Hematopoietic multipotent progenitor cell treated with erythropoietin and hydrocortisone succinate and interleukin-3 and kit ligand, for 6 days (in vitro differentiated cells): ENCODE measurements at places on chromosomes 3 and 15.
A peak's percentile ranks its signal among the peaks of the same experiment; 100 is the strongest.

- DNase-seq, result no peak
Observed at GRCh38 chr3:49019941-49020329, 1.6 kb upstream of the DALRD3 start.

- DNase-seq, result no peak
Observed at GRCh38 chr15:85716261-85716660, 78.5 kb downstream of the KLHL25 start.

- DNase-seq, result no peak
Observed at GRCh38 chr3:195093731-195094130, 177.2 kb downstream of the XXYLT1 start.

DNA sequence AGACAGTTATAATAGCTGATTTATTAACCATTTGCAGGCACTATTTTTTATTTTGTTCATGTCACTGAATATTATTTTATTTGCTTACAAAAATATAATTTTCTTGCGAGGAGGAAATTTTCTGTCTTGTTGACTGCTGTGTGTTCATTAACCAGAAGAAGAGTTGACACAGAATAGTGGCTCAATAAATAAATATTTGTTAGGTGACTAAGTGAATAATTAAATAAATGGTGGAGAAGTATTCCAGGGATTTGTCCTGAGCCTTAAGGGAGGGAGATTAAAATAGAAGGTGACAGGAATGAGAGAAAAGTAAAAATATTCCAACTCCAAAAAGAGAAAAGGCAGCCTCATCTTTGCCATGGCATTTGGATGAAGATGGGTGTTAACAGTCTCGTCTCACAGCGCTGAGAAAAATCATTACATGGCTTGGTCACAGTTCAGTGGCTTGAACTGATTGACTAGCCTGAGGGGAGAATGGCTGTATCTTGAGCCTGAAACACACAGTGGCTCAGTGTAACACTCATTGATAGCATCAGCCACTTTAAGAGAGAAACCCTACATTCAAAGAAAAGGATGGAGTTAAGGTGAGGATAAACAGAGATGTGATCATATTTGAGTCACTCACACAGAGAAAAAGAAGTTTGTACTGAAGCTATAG lies 449.9 kb upstream of the NAALADL2 start:
- no peak for DNase-seq

DNA sequence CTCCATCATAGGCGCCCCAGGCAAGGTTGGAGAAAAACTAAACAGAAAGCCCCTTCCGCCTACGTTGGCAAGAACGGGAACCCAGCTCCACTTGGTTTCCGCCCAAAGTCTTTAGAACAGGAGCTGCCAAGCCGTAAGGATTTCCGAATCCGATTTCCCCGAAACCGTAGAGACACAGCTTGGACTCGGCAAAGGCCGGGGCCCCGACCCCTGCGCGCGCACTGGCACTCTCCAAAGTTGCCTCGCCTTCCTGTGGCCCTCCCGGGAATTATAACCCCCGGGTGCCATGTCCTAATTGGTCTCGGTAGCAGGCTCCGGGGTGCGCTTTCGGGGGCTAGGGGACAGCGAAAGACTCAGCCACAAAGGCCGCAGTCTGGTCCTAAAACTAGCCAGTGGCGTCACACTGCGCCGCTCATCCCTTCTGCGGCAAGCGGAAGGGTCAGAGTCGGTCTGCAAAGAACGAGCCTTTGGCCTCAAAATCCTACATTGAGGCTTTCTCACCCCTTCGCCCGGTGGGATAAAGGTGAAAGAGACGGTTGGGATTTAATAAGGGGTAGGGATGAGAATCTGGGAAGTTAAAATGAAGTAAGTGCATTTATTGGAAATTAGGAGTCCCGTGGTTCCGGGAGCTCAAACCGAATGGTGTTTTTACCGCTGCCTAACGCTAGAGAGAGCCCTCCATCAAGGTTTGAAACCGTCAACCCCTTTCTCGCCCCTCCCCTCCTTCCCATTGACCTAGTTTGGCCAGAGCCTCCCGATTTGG lies 6.8 kb downstream of the BCL6 start:
- peak; percentile 95 for DNase-seq

DNA sequence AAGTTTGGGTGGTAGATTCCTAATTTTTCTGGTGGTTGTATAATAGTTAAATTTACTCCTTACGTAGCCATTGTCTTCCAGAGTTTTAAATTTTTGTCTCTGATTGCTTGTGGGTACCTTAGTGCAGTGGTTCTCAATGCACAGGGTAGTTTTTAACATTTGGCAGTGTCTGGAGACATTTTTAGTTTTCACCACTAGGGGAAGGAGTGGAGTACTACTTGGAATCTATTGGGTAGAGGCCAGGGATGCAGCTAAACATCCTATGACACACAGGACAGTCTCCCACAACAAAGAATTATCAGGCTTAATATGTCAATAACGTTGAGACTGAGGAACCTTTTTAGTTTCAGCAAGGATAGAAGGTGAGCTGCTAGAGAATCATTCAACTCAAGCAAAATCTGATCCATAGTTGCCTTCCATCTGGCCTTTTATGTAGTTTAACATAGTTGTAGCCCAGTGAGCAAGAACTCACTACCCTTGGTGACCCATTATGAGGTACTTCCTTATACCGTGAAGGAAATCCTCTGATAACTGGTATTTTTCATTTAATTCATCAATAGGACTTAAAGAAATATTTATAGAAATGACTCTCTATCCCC lies 8.6 kb upstream of the STX19 start:
- peak; percentile 67 for DNase-seq

DNA sequence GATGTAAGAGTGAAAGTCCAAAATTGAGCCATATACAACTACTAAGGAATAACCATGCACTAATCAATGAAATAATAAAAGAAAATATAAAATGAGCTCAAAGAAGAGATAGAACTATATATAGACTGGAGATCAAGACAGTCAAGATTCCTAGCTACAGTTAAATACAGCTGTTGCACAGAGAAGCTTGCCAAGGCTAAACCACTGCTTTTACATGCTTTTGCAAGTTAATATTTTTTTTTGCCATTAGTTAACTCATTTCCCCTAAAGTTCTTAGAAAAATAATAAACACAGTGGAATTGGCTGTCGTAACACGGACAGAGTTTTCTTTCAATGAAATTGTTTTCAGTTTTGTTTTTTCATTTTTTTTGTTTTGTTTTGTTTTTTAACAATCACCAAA lies 123.0 kb downstream of the VGLL3 start:
- DNase-seq, result no peak

DNA sequence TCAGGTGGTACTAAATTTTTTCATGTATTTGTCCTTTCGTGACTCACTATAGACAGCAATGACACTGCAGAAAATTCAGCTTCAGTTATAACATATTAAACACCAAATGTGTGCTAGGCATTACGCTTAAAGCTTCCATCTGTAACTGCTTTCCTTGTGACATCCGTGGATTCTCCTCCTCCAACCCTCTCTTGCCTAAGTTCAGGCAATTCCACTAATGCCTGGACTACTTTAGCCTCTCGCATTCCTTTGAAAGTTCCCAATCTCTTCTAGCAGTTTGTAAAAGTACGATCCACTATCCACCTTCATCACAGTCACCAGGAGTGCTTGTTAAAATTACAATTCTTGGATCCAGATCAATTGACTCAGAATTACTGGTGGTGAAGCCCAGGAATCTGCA lies 17.7 kb downstream of the CCDC80 start:
- no peak for DNase-seq

DNA sequence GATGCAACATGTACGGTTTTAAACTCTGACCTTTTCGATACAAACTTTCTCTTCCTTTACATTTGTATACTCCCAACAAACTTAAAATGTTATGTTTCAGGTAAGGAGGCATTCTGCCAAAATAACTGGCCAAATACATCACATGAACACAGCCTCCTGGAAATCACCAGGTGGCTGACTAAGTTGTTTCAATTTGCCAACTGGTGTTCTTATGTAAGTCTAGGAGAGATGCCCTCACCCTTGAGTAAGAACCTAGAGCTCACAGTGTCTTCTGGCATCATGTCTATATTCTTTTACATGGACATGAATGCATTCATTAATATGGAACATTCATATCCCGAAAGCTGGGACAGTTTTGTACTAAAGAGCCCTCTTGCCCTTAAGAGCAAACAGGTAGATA lies 341.1 kb upstream of the NR2F2 start:
- no peak for DNase-seq

DNA sequence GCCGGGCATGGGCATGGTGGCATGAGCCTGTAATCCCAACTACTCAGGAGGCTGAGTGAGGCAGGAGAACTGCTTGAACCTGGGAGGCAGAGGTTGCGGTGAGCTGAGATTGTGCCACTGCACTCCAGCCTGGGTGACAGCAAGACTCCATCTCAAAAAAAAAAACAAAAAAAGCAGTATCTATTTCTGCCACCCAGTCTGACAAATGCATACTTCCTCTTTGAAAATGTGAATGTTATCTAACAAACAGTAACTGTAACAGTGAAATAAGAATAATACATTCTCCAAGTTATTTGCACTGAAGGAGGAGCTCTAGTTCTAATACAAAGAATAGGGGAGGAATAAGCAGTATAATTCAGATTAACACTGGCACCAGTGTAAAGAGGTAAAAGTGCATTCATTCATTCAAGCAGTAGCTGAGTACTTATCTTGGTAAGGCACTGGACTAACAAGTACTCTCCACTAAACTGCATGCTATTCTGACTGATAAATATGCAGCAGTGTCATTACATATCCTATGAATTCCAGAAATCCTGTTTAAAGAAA lies 12.9 kb downstream of the VPS13C start:
- DNase-seq, result peak; percentile 64

- no peak for DNase-seq
Observed at GRCh38 chr3:166478356-166478755, 641.1 kb upstream of the BCHE start.

DNA sequence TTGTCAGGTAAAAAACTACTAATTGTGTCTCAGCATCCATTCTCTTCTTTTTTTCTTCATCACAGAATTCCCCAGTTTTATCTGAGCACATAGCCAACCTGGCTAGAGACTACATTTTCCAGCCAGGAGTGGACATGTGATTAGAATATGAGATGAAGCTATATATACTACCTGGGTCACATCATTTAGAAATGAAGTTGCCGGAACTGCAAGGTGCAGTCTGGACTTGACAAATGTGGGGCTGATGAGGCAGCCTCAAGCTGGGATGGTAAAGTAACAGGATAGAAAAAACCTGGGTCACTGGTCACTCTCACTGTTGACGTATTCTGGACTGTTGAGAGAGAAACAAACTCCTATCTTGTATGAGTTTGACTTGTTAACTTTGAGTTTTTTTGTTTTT lies 99.6 kb downstream of the STRIT1 start:
- DNase-seq, result no peak

- no peak for DNase-seq
Observed at GRCh38 chr3:184231671-184232070, 2.3 kb downstream of the VWA5B2 start.

GRCh38 chr3:166110102-166110501 lies 272.9 kb upstream of the BCHE start:
- DNase-seq, result no peak

GRCh38 chr3:43870844-43871626 lies 180.3 kb downstream of the ABHD5 start:
- no peak for DNase-seq

GRCh38 chr3:4162096-4162495 lies 141.1 kb upstream of the SETMAR start:
- no peak for DNase-seq

DNA sequence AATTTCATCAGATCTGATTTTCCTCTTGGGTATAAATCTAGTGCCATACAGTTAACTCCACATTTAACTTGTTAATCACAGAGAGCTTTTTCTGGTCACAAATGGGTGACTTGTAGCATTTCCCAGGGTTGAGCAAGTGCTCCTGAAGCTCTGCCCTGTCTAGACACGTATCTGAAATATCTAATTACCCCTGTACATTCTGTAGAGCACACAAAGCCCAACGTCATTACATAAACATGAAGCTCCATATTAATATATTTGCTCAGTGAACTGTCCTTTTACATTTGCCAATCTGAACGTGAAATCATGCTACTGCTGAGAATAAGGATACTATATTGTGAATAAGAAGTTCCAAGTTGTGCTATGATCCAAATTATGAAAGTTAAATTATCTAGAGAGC lies 49.0 kb downstream of the THBS1 start:
- DNase-seq, result no peak

- no peak for DNase-seq
Observed at GRCh38 chr3:36743826-36744225, 20.5 kb downstream of the DCLK3 start.

DNA sequence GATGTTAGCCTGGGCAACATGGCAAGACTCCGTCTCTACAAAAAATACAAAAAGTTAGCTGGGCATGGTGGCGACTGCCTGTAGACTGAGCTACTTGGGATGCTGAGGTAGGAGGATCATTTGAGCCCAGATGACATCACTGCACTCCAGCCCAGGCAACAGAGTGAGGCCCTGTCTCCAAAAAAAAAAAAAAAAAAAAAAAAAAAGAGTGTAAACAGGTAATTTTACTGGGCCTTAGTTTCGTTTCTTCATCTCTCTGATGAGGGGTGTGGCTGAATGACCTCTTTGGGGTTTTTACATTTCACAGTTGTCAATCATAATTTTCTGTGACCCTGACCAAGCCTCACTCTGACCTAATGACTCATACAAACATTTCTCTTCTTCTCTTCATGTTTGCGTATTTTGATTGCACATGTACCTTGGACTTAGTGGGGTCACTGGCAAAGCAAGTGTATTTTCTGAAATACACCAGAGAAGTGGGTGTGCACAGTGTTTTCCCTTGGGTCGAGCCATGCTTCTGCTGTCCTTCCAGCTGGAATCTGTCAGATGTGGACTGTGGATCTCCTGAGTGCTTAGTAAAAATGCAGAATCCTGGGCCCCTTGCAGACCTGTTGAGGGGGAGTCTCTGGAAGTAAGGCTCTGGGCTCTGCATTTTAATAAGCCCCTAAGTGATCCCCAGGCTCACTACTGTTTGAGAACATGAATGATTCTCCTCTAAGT lies 140.5 kb downstream of the FNDC3B start:
- DNase-seq, result no peak

GRCh38 chr15:63035253-63035652 lies 7.3 kb upstream of the TPM1 start:
- DNase-seq, result no peak

DNA sequence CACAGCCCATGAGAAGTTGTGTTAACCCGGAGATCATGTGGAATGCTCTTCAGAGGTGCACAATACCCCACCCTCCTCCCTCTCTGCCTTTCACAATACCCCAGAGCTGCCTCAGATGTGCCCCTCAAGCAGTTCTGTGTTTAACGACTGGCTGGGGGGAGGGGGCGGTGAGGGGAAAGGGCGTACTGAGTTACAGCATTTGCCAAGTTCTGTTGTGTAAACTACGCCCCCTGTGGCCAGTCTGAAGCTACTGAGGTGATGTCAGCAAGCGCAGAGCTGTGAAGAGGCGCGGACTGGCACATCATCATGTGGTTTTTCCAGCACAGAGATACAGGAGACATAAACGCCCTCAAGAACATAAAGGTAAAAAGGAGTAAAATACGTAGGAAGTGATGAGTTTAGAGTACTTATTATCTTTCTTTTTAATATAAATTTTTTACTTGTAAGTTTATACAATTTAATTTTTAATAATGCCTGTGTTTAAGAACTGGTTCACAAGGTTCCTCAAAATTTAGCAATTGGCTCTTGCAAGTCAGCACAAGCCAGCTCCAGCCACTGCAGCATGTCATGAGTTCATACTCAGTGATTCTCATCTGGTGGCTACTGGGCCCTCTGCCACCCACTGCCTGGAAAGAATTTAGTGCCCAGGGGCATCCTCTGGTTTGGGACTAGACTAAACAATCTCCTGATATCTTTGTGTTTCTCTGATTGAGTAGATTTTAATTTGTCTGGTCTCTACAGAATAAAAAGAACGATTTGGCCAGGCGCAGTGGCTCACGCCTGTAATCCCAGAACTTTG lies 1.7 kb downstream of the EPB42 start:
- peak; percentile 86 for DNase-seq

- DNase-seq, result peak; percentile 58
Observed at GRCh38 chr3:113275929-113276750, 64.8 kb downstream of the BOC start.

- DNase-seq, result no peak
Observed at GRCh38 chr3:128784843-128785242, 58.9 kb downstream of the RAB7A start.
